Activated gamma-delta T cell (primary cell): ENCODE measurements at places on chromosomes 16 and 17.

DNA sequence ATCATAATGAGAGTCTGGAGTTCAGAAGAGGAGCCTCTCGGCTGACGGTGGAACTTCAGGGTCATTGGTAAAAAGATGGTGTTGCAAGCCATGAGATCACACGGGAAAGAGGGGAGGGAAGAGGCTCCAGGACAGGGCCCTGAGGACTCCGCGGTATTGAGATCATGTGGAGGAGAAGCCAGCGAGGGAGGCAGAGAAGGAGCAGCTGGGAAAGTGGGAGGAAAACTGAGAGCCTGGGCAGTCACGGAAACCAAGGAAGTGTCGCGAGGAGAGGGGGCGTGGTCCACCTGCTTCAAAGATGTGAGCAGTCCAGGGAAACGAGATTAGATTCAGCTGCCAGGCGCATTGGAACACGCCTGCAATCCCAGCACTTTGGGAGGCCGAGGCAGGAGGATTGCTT, 27.7 kb upstream of the SBK1 start:
- no peak for DNase-seq

GRCh38 chr16:49343291-49343690, 30.3 kb upstream of the C16orf78 start:
- DNase-seq, result no peak

DNA sequence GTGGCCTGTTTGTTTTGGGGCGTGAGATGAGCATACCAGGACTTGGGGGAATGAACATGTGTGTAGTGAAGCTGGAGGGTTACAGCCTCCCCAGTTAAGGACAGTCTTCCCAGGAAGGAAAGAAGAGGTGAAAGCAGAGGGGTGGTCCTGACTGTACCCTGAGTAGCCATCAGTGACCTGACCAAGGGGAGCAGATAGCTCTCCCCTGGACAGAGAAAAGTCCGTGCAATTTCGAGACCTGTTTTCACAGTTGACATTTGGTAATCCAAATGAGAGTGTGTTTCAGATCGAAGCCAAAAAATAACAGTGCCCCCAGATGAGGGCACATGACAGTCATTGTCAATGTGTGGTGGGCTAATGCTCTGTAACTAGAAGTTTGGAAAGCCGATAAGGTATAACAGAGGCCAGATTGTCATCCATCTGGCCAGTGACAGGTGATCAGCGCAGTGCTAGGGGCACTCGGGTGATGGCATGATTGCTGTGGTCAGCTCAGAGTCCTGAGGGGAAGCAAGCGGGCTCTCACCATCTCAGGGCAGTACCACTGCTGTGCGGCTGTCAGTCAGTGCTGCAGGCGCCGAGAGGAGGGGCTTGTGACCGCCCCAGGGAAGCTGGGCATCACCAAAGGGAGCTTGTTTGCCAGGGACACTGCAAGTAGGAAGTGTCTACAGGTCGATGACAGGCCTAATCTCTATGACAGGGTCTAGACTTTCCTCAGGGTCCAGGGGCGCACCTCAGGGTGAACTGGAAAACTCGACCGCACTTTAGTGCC, 1.1 kb upstream of the NME2 start:
- no peak for DNase-seq

- DNase-seq, result no peak
These were observed 6.9 kb upstream of the CHMP6 start for GRCh38 chr17:80984749-80985148.

- no peak for DNase-seq
These were observed 3.8 kb upstream of the EXOSC6 start for GRCh38 chr16:70255574-70255973.

DNA sequence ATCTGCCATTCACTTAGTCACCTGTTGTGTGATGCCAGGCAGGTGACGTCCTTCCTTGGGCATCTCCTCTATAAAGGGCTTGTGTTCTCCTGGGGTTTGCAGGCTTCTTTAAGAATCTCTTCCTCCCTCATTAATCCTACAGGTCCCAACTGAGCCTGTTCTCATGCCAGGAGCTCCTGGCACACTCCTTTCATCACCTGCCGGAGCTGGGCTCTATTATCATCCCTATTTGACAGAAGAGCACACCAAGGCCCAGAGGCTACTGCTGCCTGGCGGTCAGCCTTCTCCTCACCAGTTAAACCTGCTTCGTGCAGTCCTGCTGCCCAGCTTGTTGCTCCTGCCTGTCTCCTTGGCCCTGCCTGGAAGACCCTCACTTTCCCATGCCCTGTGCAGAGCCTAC, 51.2 kb downstream of the RAI1 start:
- no peak for DNase-seq

GRCh38 chr17:43548689-43549379, 2.7 kb upstream of the ETV4 start:
- no peak for DNase-seq

DNA sequence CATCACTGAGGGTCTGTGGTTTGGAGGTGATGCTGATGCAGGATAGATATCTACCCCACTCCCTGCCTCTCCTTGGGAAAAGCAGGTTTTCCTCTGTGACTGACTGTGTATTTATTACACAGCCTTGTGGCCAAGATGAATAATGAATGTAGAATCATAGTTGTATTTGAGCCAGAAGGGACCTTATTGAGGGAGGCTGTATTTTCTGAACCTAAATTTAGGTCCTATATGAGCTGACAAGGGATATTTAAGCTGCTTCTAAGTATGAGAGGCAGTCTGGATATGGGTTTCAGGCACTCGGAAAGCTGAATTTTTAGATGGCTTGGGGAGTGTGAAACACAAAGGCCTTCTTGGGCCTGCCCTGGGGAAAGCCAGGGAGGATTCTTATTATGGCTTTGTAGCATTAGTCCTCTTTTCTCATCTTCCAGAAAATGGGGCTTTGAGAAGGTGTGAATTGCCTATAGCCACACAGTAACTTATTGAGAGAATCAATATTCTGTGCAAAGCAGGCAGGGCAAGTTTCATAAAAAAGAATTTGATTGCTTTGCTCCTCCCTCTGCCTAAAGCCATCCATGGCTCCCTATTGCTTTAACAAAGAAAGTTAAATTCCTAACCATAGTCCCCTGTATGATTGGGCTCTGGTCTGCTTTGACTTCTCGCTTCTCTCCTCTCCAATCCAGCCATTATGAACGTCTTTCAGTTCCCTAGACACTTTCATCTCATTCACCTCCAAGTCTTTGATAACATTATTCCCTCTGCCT, 144.8 kb downstream of the SHISA9 start:
- DNase-seq, result no peak

GRCh38 chr16:27208796-27209195, 5.5 kb downstream of the KDM8 start:
- no peak for DNase-seq

DNA sequence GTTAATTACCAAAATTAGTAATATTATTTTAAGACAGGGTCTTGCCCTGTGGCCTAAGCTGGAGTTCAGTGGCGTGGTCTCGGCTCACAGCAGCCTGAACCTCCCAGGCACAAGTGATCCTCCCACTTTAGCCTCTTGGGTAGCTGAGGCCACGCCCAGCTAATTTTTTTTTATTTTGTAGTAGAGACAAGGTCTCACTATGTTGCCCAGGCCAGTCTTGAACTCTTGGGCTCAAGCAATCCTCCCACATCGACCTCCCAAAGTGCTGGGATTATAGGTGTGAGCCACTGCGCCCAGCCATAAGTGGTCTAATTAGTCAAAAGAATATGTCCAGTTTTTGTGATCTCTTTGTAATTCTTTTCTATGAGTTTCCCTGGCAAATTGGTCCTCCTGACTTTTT, 12.0 kb upstream of the CFDP1 start:
- DNase-seq, result no peak

GRCh38 chr16:2194852-2195321, 1.5 kb downstream of the CASKIN1 start:
- no peak for DNase-seq

DNA sequence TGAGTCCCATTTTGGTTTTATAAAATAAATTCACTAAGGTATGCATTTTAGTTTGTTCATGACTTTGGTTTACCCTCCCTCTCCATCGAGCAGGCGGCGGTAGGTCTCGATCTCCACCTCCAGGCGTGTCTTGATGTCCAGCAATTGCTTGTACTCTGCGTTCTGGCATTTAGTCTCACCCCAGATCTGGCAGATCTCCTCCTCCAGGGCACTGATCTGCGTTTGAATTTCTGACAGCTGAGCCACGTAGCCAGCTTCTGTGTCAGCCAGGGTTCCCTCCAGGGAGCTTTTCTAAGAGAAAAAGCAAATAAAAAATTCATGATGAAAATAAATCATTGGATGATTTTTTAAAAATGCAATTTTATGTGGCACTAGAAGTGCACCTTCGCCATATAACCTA, 4.2 kb downstream of the KRT24 start:
- no peak for DNase-seq

DNA sequence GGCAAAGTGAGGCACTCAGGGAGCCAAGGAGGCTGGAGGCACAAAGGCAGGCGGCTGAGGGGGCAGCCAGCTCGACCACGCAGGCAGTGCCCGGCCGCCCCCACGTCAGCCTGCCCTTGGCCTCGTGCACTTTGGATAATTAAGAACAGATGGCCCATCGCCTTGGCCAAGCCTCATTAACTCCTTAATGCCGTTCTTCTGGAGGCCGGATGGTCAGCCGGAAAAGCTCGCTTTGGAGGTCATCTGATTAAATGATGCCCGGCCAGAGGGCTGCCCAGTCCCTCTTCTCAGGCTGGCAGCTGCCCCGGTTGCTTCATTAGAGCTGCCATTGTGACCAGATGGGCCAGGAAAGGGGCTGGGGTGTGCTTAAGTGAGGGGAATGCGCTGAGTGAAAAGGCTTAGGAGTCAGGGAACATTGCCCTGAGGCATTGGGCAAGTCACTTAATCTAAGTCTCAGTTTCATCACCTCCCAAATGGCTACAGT, 364.0 kb downstream of the NPIPA8 start:
- no peak for DNase-seq

DNA sequence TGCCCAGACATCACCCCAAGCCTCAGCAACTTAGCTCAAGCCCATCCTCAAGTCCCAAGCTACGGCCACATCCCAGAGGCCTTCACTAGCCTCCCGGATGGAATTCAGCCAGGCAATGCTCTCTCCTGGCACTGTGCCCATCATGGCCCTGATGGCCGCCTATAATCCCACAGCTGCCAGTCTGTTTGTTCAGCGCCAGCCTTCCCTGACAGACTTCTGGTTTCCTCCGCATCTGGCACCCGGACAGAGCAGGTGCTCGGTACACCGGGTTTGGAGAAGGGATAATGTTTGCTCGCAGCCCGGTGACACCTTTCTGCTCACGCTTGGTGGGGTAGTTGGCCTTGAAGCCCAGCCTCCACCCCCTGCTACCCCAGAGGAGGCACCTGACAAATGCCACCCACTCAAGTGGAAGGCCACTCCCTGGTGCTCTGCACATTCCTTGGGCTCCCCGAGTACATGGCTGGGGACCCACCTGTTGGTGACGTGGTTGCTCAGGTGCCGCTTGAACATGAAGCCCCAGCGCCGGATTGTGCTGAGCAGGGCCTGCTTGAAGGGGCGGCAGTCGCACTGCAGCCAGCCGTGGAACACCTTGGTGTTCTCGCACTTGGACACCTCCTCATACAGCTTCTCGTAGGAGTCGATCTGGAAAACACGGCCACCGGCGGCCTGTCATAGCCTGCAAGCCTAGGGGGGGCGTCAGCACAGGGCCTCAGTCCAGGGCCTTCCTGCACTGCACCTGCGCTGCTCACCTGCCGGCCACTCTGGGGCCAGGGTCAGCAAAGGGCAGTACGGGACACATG, 47.1 kb downstream of the DNAH17 start:
- no peak for DNase-seq

GRCh38 chr16:84925092-84925772, 86.1 kb downstream of the ZDHHC7 start:
- no peak for DNase-seq

GRCh38 chr17:79799174-79799537, 2.3 kb upstream of the CBX8 start:
- no peak for DNase-seq

DNA sequence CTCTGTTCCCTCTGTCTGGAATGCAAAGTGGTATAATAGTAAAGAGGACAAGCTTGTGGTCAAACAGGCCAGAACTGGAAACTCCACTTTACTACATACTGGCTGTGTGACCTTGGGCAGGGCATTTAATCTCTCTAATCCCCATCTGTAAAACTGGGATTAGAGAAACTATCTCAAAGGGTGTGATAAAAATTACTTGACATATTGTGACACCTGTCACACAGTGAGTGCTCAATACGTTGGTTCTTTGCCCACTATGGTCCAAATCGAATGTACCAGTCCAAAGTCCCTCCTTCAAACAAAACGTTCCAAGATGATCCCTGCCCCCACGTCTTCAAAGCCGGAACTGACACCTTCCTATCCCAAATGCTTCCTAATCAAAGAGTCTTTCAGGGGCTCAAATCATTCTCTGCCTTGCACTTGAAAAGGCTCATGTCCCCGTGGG, 734 bp downstream of the PGAP3 start:
- DNase-seq, result no peak

- no peak for DNase-seq
These were observed 7.7 kb upstream of the SP2 start for GRCh38 chr17:47888293-47888692.

GRCh38 chr17:80233202-80233601, 13.0 kb downstream of the SLC26A11 start:
- no peak for DNase-seq

DNA sequence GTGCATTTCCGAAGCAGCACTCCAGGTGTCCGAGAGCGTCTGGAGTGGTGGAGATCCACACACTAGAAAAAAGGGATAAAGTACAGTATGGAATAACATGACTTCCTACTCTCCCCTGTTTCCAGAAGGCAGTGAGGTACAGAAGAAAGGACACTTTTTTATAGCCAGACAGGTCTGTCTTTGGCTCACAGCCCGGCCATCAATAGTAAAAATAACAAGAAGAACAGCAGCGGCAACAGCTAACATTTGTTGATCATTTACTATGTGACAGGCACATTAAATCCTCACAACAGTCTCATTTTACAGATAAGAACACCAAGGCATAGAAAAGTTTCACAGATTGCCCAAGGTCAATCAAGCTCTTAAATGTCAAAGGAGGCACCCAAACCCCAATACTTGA, 16.2 kb downstream of the DYNLRB2 start:
- no peak for DNase-seq
